ENCODE measurements at places on chromosomes 3 and 15.
A peak's percentile ranks its signal among the peaks of the same experiment; 100 is the strongest.

GRCh38 chr3:151303751-151304150 lies 12.9 kb downstream of the GPR87 start:
- no peak for DNase-seq

- DNase-seq, result no peak
Measured at GRCh38 chr3:7683426-7683825, 818.2 kb upstream of the LMCD1 start.

- no peak for DNase-seq
Measured at GRCh38 chr3:194029846-194030245, 106.1 kb upstream of the HES1 start.

GRCh38 chr3:33315826-33316225 lies 38.6 kb downstream of the FBXL2 start:
- no peak for DNase-seq

GRCh38 chr15:82045892-82046665 lies at the start of gene MEX3B:
Gene MEX3B (minus strand): TSS chr15:82046018. CDS start chr15:82045705, 313 bp downstream.
- DNase-seq, result peak; percentile 96

GRCh38 chr3:71372911-71373637 lies 210.5 kb downstream of the FOXP1 start:
- no peak for DNase-seq

DNA sequence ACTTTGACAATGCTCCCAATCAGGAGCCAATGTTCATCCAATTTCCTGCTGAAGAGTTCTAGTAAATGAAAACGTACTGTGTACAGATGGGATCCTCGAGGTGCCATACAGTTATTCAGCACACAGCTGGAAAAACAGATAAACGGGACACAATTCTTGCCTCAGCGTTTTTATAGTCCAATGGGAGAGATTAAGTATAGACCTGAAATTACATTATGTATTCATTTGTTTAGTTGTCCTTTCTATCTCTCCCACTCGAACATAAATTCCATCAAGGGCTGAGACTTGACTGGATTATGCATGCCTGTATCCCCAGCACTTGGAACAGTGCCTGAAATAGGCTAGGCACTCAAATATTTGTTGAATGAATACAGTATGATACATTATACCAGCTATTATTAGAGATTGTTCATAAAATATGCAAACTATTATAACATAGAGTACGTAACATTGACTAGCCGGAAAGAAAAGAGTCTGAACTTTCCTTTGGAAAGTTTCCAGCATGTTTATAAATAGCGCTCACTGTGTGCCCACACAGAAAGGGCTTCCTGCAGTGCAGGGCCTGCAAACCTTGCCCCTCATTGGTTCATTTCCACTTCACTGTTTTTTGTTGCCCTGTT lies 27.4 kb upstream of the SNTN start:
- DNase-seq, result no peak

DNA sequence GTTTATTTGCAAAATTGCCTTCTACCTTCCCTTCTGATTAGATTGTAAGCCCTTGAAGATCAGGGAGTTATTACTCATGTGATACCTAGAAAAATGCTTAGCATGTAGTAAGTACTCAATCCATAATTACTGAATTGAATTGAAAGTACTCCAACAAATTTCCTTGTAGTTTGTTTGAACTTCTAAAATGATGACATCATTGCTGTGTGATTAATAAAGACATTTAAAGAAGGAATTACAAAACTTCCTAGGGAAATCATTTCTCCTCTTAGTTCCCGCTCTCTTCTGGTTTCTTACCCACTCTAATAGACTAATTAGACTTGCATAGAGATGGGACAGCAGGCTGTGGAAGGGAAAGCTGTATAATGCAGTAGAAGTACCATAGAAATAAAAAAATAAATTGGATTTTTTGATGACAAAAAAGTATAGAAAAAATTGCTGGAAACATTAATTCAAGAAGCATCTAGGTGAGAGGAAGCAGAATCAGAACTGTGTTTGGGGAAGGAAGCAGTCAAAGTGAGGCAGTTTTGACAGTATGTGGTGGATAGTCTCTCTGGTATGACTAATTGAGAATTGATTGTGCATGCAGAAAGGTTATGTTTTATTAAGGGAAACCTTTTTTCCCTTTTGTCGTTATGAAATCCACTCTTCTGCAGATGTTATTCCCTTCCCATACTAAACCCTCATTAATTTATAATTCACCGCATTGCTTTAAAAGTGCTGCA lies 93.0 kb downstream of the ALCAM start:
- no peak for DNase-seq

- DNase-seq, result no peak
Measured at GRCh38 chr15:25091421-25092158, 136.8 kb downstream of the SNRPN start.

DNA sequence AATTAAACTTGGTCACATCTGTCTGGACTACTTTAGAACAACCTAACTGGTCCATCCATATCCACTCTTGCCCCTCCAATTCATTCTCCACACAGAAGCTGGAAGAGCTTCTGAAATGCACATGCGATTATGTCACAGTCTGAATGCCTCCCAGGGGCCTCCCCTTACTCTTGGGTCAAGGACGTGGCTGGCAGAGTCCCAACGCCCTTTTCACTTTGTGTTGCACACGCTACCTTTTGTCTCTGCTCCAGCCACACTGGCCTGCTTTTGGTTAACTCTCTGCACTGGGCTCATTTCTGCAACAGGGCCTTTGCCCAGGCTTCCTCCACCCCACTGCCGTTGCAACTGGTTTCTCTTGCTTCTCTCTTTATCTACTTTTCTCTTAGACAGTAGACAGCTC lies 245.2 kb downstream of the IL20RB start:
- DNase-seq, result no peak

DNA sequence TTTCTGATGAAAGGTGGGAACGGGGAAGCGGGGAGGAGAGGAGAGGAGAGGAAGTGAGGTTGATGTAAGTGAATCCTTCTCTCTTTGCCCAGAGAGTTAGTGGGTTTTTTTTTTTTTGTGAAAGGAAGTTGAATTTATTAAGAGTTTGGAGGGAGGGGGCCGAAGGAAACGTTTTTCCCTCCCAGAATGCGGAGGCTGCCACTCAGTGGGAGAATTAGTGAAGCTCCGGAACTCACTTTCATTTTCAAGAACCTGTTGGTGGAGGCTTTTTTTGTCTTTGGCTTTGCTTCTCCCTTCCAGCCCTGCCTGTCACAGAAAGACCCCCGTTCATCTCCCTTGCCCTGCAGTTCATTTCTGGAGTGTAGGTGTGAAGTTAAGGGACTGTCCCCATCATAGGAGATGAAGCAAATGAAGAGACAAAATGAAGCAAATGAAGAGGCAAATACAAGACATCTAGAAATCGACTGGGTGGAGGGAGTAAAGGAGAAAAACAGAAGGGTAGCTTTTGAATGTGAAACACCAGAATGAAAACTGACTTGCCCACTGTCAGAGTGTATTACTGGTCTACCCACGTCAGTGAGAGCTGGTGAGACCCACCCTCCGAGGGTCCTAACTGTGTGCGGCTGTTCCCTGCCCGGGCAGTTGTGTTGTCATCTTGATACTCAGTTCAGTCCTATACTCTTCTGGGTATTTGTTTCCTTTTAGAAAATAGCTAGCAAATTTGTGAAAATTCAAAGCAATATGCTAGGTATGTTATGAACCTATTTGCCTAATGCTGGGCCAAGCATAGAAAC lies 91.5 kb downstream of the ITPR1 start:
- DNase-seq, result peak; percentile 46

DNA sequence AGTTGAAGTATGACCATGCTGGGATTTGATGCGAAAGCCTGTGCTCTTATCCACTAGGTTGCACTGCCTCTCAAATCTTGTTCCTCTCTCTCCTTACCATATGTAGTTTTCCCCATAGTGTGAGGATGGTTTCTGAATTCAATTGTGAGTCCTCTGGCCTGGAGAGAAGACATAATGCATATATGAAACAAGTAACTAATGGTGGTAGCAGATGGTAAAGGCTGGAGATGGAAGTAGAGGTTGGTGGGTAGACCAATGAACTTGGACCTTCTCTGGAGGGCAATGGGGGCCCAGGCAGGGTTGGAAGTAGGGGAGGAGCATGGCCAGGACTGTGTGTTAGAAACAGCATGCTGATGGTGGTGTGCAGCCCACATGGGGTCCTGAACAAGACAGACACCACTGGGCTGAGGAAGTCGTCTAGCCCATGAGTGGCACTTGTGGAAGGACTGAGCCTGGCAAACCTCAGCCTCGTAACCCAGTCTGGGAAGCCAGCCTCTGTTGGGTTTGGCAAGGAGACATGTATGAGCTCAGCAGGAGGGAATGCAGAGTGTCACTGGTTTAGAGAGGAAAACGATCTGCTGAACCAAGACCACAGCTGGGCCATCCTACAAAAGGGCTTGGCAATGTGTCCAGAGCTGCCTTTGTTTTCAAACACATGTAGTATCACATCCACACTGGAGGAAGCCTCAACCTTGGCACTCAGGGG lies 18.5 kb upstream of the LMCD1 start:
- DNase-seq, result no peak

GRCh38 chr15:63122002-63122875 lies 578 bp downstream of the LACTB start:
- peak; percentile 54 for DNase-seq

DNA sequence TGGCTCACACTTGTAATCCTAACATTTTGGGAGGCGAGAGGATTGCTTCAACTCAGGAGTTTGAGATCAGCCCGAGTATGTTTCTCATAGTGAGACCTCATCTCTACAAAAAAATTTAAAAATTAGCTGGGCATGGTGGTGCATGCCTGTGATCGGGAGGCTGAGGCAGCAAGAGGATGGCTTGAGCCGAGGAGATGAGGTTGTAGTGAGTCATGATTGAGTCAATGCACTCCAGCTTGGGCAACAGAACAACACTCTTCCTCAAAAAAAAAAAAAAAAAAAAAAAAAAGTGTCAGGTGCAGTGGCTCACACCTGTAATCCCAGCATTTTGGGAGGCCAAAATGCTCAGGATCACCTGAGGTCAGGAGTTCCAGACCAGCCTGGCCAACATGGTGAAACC lies 2.4 kb downstream of the RPL39L start:
- no peak for DNase-seq

DNA sequence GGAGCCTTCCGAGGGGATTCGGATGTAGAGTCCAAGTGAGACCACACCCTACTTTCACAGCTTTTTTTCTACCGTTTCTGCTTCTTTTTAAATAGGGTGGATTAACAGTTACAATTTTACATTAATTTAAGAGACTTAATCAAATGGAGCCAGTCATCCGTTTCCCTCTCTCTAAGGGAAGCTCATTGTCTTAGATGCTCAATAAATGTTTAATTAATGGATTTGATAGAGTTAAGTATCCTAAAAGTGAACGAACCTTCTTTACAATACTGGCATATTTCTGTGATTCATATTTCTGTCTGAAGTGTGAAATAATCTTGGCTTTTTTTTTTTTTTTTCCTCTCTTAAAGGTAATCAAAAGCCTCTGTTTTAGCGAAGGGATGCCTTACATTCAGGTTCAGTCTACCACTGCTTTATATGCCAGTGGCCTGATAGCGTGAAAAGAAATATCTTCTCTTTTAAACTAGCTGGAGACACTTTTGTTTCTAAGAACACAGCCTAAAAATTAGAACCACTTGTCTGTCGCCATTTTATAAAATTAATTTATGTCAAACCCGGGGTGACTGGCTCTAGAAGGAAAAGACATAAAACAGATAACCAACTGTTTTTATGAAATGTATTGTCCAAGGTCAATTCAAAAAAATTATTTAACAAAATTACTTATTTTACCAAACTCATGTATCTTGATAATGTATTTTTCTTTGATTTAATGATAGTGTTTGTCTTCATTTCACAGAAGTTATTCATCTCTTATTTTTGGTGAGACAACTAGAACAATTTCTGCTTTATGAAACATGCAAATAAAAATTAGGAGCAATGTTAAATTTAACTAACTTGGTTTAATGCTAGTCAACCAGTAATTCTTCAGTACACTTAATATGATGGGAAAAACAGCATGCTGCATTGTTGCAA lies 2.5 kb upstream of the CTNNB1 start:
- DNase-seq, result no peak

- no peak for DNase-seq
Measured at GRCh38 chr3:167918008-167918596, 177.6 kb downstream of the GOLIM4 start.

DNA sequence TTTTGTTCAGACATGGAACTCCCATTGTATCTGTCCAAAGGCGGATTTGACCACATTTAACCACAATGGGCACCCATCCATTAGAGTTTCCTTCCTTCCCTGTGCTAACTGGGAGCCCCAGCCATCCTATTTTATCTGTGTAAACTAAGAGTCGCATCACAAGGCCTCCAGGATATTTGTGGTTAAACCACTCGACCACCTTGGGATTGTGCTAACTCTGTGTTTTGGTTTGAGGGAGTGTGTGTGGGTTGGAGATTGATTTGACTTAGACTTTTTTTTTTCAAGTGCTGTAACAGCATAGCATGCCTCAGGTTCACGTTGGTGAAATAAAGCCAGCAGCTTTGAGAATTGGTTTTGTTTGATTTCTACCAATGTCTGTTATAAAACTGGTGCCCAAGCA lies 100.4 kb upstream of the TP63 start:
- no peak for DNase-seq

- no peak for DNase-seq
Measured at GRCh38 chr15:49905221-49905620, 213.8 kb downstream of the ATP8B4 start.

- DNase-seq, result no peak
Measured at GRCh38 chr15:74202452-74203401, at the start of gene STRA6. Gene STRA6 (minus strand): TSS chr15:74202787. CDS start chr15:74202267, 520 bp downstream.

DNA sequence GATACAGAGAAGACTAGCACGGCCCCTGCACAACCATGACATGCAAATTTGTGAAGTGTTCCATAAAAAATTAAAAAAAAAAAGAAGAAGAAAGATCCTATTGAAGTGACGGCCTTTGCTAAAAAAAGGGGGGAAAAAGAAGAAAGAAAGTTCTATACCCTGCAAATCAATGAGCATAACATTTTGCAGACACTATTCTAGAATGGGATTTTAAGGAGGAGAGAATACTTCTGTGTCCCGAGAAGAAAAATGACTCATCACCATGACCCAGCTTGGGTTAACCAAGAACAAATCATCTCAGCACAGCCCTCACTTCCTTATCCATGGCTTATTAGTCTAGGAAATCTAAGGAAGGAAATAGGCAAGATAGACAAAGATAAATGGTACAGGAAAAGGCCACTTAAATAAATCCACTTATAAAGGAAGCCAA lies 7.4 kb upstream of the SH3BP5 start:
- no peak for DNase-seq
